NCI-H146 (cell line): ENCODE measurements at places on chromosomes 2 and 18.
A peak's percentile ranks its signal among the peaks of the same experiment; 100 is the strongest.

GRCh38 chr2:173216668-173217067 is 138.0 kb upstream of the CDCA7 start:
- DNase-seq: no peak

DNA sequence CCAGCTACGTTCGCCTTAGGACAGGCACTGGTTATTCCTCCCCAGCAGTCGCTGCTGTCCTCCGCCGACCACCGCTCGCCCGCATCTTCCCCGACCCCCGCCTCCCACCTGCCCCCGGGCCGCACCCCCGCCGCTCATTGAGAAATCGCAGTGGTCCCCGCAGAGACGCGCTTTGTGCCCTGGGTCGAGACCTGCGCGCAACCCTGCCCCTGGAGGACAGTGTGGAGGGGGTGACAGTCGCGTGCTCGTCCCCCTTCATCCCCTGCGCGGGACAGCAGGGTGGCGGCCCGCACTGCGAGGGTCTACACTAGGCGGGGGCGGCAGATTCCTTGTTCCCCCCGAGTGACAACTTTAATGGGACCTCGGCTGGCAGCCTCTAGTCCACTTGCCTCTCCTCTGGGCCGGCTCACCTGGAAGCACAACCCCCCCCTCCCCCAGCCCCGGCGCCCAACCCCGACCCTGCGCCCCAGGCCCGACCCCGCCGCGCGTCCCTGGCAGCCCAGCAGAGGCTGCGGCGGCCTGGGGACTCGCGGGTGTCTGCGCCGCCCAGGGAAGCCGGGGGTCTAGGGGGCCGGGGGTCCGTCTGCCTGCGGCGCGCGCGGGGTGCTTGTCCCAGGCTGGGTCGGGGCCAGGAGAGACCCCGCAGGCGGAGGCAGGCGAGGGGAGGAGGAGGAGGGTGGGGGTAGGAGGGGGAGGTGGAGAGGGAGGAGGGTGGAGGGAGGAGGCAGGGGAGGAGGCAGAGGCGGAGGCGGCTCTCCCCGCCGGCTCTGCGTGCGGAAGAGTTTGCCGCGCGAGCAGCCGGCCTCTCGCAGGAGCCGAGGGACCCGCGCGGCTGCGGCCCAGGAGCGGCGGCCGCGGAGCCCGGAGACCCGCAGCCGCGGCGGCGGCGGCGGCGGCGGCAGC is at the start of gene NPAS2:
Gene NPAS2 (plus strand): TSS at position 770 of the 903 bp plus-strand sequence. CDS start 84,616 bp downstream, outside the sequence.
- peak; percentile 24 for DNase-seq

DNA sequence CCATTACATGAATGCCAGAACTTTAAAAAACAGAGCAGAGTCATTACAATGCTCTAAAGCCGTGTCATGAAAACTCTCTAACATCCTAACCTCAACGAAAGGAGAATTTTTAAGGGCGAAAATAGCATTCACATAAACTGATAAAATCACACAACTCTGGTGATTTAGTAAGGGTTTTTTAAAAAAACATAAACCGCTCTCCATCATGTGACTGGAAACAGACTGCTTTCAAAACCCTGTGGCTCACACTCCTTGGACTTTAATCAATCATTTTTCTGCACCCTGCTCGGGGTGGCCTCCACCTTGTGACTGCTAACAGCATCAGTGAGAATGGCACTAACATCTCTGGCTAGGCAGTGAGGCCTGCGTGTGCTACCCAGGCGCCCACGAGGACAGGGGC is 12.1 kb downstream of the DOCK10 start:
- no peak for DNase-seq

GRCh38 chr2:5074733-5075132 is 617.5 kb upstream of the SOX11 start:
- peak; percentile 6 for DNase-seq

DNA sequence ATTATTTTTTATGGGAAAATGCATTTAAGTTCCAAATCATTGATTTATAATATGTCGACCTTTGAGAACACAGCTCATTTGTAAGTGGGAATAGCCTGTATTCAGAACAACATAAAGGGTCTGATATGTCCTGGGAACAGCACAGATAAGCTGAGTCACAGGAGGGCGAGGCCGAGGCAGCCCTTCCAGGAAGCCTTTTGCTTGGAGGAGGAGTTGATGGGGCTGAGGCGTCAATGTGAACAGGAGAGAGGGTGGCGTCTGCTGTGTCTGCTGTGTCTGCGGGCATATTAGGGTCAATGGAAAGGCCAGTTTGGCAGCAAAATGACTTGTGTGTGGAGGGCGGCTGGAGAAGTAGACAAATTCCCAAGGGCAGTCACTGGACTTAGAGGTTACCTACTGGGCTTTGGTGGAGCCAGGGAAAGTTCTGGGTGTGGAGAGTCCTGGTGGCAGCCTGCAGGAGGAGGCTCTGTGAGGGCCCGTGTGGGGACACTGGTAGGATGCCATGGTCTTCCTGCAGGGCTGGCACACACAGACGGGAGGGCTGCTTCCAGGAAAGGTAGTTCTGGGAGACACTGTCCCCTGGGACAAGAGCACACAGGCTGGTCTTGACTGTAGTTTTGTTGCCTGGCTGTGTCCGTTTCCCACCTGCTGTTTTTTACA is 128.1 kb downstream of the GLI2 start:
- no peak for DNase-seq

- DNase-seq: no peak
Measured at GRCh38 chr2:63846487-63846886, 4.8 kb downstream of the UGP2 start.

GRCh38 chr2:45241061-45241561 is 231.9 kb upstream of the SIX2 start:
- no peak for DNase-seq

DNA sequence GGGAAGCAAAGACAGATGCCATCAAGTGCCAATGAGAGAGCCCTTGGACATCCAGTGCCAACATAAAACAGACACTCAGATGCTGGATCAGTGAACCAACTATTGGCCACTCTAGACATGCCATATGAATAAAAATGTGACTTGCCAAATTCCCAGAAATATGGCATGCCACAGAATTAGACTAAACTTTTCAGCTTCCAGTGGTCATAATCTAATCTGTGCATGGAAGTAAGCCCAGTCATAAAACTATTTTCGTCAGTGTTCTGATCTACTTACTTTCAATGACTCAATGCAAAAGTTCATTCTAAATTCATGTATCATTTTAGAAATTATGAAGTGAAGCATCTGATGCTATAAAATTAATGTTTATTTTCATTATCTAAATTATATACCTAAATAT is 1506.2 kb upstream of the NXPH2 start:
- no peak for DNase-seq

DNA sequence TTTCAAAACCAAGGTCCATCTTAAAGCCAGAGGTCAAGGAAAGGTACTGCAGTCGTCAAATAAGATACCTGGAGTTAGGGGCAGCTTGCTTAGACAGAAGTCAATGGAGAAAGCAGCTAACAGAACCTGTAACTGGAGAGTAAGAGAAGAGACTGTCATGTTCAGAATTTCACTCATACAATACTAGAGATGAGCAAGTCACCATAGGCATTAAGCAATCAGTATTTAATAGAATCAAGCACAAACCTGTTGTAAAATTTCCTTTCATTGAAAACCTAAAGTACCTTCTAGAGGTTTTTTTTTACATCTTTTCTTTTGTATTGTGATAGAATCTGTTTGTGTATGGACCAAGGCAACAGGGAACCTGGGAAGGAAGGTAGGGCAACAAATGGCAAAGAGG is 183.4 kb upstream of the ERBB4 start:
- DNase-seq: no peak

DNA sequence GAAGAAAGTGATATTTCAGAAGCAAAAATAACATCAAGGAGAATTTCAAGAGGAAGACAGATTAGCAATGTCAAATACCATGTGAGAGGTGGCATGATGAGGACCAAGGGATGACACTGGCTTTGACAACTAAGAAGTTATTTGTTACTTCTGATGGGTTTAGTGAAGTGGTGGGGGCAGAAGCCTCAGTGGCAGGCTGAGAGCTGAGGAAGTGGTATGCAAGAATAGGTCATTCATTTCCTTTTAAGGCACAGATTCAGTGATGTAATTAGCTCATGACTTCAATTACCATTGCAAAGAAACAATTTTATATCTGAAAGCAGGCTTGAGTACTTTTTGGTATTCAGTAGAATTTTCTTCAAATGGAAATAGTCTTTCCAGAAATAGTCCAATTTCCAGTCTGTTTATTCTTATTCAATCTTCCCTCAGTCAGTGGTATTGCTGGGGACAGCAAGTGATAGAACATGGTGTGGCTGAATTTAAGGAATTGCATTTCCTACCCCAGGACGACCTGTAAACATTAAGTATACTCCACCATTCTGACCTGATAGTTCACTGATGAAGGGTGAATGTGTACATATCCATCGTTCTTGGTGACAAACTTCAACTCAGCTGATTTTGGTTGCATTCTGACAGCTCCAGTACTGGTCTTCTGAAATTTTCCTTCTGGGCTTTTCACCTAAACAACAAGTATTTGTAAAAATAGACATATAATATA is 28.2 kb downstream of the GEMIN6 start:
- DNase-seq: no peak

DNA sequence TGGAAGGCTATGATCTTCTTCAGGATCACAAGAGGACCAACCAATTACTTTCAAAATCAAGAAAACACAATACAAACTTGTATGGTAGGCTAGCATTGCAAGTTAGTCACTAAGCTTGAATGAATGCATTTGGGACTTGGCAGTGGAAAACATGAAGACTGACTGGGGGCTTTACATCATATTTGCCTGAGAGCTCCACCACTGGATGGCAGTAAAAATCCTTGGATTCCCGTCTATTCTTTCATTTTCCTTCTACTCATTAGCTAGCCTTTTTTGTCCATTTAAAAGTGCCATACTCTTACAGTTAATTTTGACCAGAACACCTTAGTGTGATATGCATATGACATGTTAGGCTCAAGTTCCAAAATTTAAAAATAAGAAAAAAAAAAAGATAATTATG is 63.5 kb upstream of the RASGRP3 start:
- no peak for DNase-seq

DNA sequence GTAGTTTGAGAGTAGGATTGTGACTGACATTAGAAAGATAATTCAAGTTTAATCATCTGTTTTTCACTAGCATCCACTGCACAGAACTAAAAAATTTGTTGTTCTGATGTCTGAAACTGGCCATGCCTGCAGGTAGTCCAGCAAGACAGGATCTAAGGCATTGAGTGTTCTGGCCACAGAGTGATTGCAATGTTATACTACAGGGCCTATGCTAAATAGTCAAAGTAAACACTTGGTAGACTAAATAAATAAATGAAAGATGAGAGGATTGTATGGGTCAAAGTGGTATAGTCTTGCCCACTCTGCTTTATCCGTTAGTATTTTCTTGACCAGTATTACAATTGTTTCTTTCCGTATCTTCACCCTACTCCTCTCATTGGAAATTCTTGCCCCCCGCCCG is 27.6 kb upstream of the FANCL start:
- no peak for DNase-seq

GRCh38 chr2:75557474-75558133 is 3.1 kb downstream of the EVA1A start:
- DNase-seq: no peak

DNA sequence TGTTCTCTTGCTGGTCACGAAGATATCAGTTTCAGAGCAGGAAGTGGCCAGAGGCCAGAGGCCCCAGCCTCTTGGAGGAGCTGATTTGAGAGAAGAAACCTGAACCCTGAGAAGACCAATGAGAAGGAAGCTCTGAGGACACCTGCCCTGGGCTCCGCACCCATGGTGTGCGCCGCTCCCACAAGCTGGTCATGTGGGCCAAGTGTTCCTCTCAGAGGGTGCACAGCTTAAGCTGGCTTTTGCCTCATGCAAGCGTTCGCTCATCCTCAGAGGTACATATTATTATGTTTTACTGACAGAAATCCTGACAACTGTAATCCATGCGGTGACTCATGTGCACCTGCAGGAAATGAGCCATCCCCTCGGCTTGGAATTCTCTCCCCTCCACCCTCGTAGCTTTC is 316.1 kb upstream of the MYT1L start:
- no peak for DNase-seq

DNA sequence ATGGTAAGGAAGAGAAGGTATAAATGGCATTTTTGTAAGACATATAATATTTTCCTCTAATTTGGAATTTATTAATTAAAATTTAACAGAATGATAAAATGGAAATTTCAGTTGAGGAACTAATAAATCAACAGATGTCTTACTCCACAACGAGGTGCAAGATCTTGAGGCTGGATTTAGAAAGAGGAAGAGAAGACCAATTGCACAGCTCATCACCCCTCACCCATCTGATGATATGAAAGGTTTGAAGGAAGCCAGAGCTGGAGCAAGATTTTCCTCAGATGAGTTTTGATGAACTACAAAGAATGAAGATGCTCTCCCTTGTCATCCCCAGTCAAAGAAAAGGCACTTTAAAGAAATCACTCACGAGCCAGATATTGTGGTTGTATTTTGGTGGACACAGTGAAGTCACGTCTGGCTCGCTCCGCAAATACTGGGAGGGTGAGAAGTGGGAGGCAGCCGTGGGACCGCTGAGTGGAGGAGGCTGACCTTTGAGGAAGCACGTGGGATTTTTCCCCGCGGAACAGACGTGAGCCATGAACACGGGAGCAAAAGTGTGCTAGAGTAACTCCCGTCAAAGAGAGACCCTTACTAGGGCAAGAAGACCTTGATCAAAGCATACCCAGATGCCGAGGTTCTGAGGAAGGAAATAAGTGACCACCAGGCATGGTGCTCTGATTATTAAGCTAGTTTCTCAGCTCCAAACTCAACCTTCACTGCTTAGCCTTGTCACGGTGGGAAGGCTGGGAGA is 511.4 kb downstream of the RNF144A start:
- DNase-seq: no peak

DNA sequence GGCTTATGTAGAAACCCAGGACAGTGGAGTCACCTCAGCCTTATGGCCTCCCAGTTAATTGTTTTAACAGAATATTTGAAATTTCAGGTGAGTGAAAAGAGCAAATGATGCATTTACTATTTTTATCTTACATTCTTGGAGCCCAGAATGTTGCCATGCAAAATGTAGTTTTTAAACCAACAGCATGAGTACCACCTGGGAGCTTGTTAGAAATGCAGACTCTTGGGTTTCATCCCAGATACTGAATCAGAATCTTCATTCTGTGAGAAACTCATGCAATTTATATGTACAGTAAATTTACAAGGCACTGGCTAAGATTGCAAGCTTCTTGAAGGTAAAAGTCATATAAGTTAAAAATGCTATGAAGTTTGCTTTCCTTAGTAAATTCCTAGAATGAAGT is 654.5 kb upstream of the CDH2 start:
- DNase-seq: no peak

DNA sequence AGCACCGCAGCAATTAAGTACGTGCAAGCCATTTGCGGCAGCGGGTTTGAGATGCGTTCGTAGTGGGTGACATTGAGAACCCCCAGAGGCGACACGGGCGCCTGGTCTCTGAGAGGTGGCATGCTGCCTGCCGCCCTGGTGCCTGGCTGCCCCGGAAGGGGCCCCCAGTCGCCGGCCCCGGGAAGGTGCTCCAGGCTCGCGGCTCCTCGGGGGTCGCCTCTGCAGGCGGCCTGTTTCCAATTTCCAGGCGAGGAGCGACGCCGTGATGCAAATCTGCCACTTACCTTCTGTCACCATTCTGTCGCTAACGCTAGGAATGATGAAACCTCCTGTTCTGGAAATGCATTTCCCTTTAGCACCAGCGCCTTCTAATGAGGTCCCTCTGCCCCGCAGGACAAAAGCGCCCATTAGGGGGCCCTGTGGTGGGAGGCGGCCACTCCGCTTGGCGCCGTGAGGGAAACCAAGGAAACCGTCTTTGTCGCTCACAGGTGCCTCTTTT is 13.0 kb downstream of the KIF5C start:
- DNase-seq: no peak
